ENCODE measurements at places on chromosomes 7 and 10. TPM values are rescaled to one million over a fixed set of nuclear protein-coding genes. Genes with fewer than 3 reads are reported as not detected.

DNA sequence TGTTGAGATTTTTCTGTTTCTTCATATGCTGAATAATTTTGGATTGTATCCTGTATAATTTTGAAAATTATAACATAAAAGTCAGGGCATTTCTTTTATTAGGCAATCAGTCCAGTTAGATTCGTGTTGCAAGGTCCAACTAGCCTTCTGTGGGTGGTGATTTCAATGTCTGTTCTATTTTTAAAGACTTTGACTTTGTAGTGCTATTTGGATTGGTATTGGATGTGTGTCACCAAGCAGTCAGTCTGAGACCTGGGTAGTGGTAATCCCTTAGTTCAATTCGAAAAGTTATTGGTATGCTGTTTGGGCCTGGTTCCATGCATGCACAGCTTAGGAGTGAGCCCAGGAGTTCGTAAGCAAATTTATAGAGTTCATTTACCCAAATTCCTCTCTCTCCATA is 82.2 kb downstream of the EPDR1 start:
- DNase-seq: no peak

- no peak for DNase-seq
Measured at GRCh38 chr10:88467835-88468485, 115.2 kb downstream of the RNLS start.

- DNase-seq: no peak
Measured at GRCh38 chr10:77357185-77357584, 280.4 kb downstream of the KCNMA1 start.

- peak; percentile 79 for DNase-seq
Measured at GRCh38 chr10:101241840-101242707, 12.8 kb upstream of the LBX1 start.

- no peak for DNase-seq
Measured at GRCh38 chr10:62778125-62778524, 26.4 kb upstream of the ADO start.

DNA sequence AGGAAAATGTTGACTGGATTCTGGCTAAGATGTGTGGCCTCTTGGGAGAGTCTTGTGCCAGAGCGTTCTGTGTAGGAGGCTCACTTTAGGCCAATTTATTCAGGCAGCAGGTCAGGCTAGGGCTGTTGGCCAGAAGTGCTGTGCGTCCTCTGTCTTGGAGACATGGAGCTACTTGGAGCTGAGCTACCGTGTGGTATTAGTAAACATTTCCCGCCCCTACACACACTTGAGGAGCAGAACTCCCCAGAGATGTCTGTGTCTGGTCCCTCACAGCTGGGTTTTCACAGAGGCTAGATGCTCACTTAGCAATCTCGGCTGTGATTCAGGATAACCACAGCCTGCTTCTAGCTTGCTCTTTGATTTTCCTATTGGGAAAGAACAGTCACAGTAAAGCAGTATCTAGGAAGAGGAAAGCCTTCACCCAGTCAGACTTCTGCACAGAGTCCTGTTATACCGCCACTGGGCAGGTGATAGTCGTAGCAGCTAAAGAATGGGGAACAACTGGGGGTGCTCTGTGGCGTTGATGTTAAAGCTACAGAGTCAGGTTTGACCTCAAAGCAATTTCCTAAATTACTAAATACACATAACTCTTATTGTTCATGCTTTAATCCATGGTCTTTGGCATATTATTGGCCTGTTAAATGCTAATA is 86.7 kb downstream of the MDFIC start:
- peak; percentile 86 for DNase-seq

DNA sequence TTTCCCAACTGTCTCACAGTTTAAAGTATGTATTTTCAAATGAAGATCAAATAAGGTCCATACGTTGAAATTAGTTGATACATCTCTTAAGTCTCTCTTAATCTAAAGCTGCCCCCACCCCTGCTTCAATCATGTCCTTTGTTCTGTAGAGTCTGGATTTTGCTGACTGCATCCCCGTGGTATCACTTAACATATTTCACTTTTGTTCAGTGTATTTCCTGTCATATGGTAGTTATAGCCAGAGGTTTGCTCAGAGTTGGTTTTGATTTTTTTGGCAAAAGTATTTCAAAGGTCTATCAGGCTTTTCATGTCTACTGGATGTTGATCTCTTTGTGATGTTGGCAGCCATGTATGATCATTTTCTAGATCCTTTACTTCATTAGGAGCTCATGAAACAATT is 54.4 kb upstream of the ARID5B start:
- DNase-seq: no peak

DNA sequence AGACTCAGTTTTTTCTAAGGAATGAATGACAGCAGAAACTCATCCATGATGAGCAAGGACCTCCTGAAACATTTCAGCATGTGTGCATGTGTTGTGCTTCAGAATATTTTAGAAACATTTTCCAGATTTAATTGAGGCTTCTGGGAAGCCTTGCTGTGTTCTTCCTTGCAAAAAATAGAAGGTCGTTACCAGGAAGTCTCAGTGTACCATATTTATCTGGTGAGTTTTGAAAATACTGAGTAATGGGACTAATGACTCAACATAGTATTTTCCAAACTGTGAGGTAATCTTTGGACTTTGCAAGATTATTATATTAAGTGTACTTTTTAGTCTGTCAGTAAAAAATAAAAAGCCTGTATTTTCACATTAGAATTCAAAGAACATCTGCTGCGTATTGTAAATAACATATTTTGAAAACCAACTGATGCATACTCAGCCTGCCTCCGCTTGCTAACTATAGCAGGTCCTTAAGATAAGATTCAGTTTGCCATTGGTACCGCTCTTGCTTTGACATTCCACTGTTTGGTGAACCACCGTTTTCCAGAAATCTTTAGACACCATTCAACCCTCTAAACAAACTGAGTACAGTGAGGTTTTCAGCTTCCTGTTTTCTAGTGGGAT is 739.6 kb upstream of the GALNT17 start:
- DNase-seq: no peak

The CALCR gene
- 0.34 TPM for polyA plus RNA-seq

The DUSP5 gene
- polyA plus RNA-seq: 77.5 TPM

GRCh38 chr10:132294561-132295318 is 13.0 kb downstream of the STK32C start:
- DNase-seq: no peak

The FGF8 gene
- polyA plus RNA-seq: not detected

DNA sequence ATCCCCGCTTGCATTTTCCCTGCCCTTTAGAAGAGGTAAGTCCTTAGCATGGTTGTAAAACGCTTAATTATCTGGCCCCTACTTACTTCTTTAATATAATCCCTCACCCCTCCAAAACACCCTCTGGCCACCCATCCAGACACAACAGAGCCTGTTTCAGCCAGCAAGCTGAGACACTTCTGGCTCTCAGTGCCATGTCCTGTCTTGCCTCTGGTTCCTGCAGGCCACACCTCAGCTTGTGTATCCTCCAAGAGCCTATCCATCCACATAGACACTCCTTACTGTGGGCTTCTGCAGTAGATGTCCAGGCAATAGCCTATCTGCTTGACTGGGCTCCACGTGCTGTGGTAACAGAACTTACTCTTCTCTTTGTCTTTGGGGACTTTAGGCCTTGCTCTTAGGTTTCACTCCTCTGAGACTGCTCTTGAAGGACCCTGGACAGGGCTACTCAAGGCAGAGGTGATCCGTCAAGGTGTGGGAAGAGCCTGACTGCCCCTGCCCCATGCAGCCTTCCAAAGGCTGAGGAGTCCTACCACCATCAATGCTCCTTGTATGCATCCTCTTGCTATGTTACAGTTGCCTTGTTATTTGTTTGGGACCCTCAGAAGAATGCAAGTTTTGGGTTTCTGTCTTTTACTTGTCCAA is 149.9 kb downstream of the CHN2 start:
- no peak for DNase-seq

DNA sequence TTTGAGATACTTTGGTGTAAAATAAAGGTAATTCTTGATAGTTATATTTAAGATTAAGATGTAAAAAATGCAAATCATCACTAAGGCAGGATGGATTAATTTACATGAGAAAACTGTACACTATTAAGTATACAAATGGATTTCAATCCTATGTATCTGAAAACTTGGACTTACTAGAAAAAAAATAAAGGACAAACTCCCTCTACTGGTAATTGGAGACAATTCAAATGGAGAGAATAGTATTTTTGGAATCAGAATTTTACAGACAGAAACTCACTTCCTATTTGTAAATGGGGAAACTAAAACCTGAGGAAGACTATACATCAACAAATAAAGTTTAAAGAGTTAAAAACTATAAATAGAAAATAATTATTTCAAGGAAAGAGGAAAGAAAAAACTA is 62.6 kb downstream of the CUL2 start:
- DNase-seq: no peak

The ARHGEF5 gene
- 0.16 TPM for polyA plus RNA-seq

DNA sequence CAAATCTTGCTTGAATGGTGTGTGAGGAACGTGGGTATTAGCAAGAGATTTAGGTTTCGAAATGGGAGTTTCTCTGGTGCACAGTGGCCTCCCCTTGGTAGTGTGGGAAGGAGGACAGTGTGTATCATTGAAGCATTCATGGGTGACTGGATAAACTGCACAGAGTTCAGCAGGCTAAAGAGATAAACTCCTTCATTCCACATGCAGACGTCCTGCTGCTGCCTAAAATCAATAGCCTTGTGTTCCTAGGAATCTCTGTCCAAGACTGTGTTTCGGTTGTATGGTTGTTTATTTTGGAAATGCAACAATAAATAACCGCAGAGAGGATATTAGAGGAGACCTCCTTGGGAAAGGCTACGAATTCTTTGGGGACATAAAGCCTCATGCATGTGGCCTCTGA is 100.9 kb upstream of the FAM171A1 start:
- no peak for DNase-seq

The MIOS gene
- 76.3 TPM for polyA plus RNA-seq

GRCh38 chr10:54826994-54827560 is 26.0 kb upstream of the PCDH15 start:
- DNase-seq: no peak

The ANXA8 gene
- polyA plus RNA-seq: 0.05 TPM

- DNase-seq: no peak
Measured at GRCh38 chr7:91553410-91553895, 289.2 kb downstream of the FZD1 start.

The OR2A5 gene
- not detected for polyA plus RNA-seq

The METTL27 gene
- polyA plus RNA-seq: 0.11 TPM

The TMEM213 gene
- not detected for polyA plus RNA-seq

The LRRD1 gene
- polyA plus RNA-seq: not detected

The IL6 gene
- polyA plus RNA-seq: 4.1 TPM

- no peak for DNase-seq
Measured at GRCh38 chr7:93092757-93093370, 24.9 kb downstream of the SAMD9 start.

The GPR26 gene
- 0.01 TPM for polyA plus RNA-seq

GRCh38 chr7:135147899-135148721 is at the start of gene TMEM140:
TSS of gene TMEM140 (plus strand) at chr7:135148072. CDS start at chr7:135164442, 16,370 bp downstream.
- peak; percentile 77 for DNase-seq

DNA sequence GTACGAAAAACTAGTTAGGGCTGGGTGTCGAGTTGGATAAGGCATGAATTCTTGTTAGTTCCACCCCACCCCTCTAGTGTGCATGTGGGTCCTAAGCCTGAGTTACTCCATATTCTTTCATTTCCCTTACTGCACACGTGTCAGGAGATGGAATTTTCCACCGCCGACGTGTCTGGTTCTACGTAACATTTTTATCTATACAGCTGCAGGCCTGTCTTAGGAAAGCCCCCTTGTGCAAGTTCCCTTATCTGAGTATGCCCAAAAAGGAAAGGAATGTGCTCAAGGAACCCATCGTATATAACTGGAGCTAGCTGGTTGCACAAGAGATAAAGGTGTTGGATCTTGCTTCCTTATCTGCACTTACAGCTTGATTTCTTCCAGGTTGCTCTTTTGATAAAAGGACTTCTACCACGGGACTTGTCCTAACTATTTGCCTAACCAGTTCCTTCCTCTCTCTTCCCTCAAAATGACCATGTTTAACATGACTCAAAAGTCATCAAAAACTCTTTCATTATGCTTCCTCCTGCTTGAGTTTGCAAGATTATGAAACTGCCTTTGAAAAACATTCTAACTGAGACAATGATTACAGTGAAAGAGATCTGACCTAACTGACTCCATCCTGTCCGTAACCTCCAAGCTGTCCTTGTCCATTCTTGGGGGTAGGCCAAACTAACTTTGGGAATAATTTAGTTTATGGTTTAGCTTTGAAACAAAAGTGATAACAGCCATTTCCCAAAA is 181.4 kb downstream of the AKR1D1 start:
- no peak for DNase-seq

DNA sequence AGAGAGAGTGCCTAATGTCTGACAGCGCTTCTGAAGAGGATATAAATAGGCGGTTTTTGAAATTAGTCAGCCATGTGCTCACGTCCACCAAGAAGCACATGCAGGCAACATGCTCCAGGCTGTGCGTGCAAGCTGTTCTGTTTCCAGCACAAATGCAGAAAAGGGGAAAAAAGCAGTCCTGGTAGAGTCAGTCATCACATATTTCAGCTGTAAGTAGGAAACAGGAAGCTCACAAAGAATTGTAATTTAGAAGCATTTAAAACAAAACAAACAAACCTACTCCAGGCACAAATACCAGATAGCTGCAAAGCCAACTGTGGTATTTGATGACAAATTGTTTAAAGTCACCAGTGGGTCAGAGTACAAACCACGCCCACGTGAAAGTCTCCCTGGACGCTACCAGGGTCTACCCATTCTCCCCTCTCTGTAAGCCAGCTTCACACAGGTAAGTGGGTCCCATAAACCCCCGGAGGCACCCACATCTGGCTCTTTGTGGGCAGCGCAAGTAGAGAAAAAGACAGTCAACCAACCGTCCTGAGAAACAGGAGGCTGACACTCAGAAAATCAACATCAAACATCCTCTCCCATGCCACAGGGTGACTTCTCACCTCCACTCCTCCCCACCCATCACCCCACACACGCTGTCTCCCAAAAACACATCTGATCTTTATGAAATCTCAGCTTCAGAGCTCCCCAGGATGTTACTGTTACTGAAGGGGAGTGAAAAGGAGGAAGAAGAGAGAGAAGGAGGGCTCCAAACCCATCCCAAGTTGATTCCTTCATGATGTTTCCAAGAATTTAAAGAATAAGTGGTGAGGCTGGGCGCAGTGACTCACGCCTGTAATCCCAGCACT is 186.4 kb downstream of the FAM107B start:
- no peak for DNase-seq

GRCh38 chr10:52455098-52455497 is 141.0 kb downstream of the DKK1 start:
- no peak for DNase-seq

DNA sequence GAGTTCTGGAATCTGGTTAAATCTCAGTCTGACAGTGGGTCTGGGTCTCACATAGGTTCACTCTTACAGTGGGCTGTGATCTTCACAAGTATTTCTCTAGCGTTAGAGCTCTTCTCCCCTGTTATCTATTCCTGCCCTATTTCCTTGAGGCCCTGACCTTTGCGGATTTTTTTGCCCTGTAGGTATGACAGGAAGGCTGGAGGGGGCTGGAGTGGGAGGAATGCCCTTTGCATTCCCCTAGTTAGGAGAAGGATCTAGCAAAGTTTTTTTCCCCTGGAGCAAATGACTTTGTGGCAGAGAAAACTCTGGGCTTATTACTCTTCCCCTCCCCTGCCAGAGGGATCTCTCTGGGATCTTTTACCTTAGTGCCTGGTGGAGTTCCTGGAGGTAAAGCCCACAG is 49.2 kb downstream of the GALNT11 start:
- DNase-seq: no peak

All from psoas muscle (tissue), 8 donors.